SJCRH30 (cell line): ENCODE measurements at places on chromosomes 2 and 18. TPM values are rescaled to one million over a fixed set of nuclear protein-coding genes. Genes with fewer than 3 reads are reported as not detected.

The KCNG2 gene
- total RNA-seq, result not detected in 2 replicates

The KCTD18 gene
- 8.2 and 9.0 TPM in 2 replicates for total RNA-seq

The NAT8 gene
- total RNA-seq, result not detected in 2 replicates

The REG3G gene
- total RNA-seq, result not detected in 2 replicates

The KLHL14 gene
- total RNA-seq, result 0.05 TPM in 1 of 2 replicates, not detected in the other

The G6PC2 gene
- total RNA-seq, result not detected in 2 replicates

The UGT1A4 gene
- total RNA-seq, result not detected in 2 replicates

The SMAD4 gene
- 97.2 and 108 TPM in 2 replicates for total RNA-seq

The RBKS gene
- total RNA-seq, result 0.20 and 0.51 TPM in 2 replicates

The SERPINB5 gene
- total RNA-seq, result not detected in 2 replicates

The AQP12A gene
- total RNA-seq, result not detected in 2 replicates

The TTC31 gene
- 14.9 and 21.0 TPM in 2 replicates for total RNA-seq

The RAPGEF4 gene
- total RNA-seq, result 5.1 and 6.1 TPM in 2 replicates

The PROKR1 gene
- 0.03 TPM in 1 of 2 replicates, not detected in the other for total RNA-seq

The NDUFB3 gene
- total RNA-seq, result 126 and 138 TPM in 2 replicates

The HAAO gene
- 3.5 and 4.7 TPM in 2 replicates for total RNA-seq

The CHRNA1 gene
- 371 and 375 TPM in 2 replicates for total RNA-seq

The CFAP65 gene
- total RNA-seq, result not detected in 2 replicates

The AP1S3 gene
- total RNA-seq, result not detected in 2 replicates

The SPC25 gene
- total RNA-seq, result 51.1 and 55.2 TPM in 2 replicates

The CIB4 gene
- not detected in 2 replicates for total RNA-seq

The FBXO48 gene
- 1.8 and 2.5 TPM in 2 replicates for total RNA-seq

The TUBA4B gene
- 0.08 TPM in 1 of 2 replicates, not detected in the other for total RNA-seq

The GALNT13 gene
- total RNA-seq, result 4.0 TPM in 2 replicates

The SLC8A1 gene
- 27.1 and 27.7 TPM in 2 replicates for total RNA-seq

The CNGA3 gene
- total RNA-seq, result 0.08 TPM in 1 of 2 replicates, not detected in the other

The IKZF2 gene
- total RNA-seq, result 1.9 and 2.8 TPM in 2 replicates
